ENCODE measurements at places on chromosomes 2 and 18.

- DNase-seq: no peak
These were observed 130.7 kb downstream of the SOCS6 start for GRCh38 chr18:70419526-70419925.

DNA sequence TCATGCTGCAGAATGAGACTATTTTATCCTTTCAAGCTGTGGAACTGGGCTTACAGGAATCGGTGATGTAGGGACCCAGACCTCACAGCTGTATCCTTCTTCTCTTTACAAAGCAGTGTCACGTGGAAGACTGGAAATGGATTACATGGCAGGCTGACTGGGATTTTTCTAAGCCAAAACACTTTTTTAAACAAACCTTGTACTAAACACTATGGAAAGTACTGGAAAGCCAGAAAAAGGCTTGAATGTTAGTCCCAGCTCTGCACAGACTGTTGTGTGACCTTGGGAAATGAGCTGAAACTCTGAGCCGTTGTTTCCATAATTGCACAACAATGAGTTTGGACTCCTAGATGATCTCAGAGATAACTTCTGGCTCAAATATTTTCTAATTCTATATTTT, 7.6 kb upstream of the ADAM23 start:
- no peak for DNase-seq

GRCh38 chr2:181778621-181779201, 98.4 kb upstream of the NEUROD1 start:
- DNase-seq: no peak

DNA sequence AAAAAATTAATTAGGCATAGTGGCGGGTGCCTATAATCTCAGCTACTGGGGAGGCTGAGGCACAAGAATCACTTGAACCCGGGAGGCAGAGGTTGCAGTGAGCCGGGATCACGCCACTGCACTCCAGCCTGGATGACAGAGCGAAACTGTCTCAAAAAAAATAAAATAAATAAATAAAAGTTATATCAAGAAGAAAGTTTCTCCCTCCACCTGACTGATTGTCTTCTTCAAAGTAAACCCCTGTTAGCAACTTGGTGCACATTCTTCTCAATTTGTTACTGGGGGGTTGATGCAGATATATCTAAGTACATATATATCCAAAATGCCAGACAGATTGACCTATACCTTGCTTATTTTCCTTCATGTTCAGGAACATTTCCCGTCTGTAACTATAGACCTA, 5.2 kb upstream of the MYCN start:
- no peak for DNase-seq

- no peak for DNase-seq
These were observed 72.6 kb downstream of the ANKRD44 start for GRCh38 chr2:197238043-197238365.

GRCh38 chr2:47058003-47058931, 96.8 kb downstream of the STPG4 start:
- DNase-seq: no peak

- DNase-seq: peak; percentile 56
These were observed 58.6 kb downstream of the GALNT14 start for GRCh38 chr2:31079665-31080064.

- DNase-seq: peak; percentile 25
These were observed 620 bp upstream of the SLC9A2 start for GRCh38 chr2:102618452-102619413.

DNA sequence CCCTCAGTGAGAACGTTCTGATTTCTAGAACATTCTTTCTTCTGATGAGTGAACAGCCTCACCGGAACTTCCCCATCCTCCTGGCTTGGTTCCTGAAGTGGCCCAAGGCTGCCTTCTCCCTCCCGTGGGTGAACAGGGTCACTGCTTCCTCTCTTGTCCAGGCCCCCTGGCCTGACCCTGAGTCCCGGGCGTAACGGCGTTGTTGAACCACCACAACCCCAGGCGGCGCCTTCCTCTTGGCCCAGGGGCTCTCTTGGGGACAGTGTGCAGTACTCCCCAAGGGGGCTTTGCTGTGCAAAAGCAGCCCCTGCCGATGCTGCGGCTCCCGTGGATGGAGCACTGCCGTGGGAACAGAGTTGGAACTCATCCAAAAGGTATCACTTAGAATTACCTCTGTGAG, 147.2 kb downstream of the TSN start:
- no peak for DNase-seq

DNA sequence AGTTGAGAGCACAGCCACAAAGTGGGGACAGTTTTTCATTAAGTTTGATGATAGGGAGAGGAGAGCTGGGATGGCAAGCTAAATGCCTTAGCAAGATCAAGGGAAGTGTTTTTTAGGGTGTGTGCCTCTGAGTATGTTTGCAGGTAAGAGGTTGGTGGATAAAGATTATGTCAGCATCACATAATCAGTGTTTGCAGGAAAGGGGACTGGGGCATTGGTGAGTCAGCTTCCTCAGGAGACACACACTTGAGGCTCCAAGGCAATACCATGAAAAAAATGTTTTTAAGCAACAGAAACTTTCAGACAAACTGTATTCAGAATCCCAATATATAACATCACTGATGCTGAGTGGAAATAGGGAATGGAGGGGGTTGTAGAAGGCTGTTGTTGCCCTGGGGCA, 25.4 kb upstream of the DTNB start:
- DNase-seq: no peak

GRCh38 chr2:102358496-102358895, 2.9 kb downstream of the IL18R1 start:
- no peak for DNase-seq

- DNase-seq: no peak
These were observed 79.4 kb upstream of the ARHGAP28 start for GRCh38 chr18:6650127-6650507.

DNA sequence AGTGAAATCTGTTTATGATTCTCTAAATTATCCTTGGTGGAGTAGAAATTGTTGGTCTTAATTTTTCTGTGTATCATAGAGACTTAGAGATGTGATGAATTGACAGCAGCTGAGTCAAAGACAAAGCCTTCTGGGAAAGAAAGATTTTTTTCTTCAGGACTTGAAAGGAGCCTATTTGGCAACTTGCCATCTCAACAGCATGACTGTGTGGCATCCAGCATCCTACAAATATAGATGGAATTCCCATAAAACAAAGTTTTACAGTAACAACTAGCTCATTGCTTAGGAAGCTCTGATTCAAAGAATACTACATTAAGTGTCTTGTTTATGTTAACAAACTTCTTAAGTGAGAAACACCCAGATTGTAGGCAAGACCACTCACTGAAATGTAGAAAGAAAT, 79.2 kb upstream of the SETBP1 start:
- DNase-seq: no peak

DNA sequence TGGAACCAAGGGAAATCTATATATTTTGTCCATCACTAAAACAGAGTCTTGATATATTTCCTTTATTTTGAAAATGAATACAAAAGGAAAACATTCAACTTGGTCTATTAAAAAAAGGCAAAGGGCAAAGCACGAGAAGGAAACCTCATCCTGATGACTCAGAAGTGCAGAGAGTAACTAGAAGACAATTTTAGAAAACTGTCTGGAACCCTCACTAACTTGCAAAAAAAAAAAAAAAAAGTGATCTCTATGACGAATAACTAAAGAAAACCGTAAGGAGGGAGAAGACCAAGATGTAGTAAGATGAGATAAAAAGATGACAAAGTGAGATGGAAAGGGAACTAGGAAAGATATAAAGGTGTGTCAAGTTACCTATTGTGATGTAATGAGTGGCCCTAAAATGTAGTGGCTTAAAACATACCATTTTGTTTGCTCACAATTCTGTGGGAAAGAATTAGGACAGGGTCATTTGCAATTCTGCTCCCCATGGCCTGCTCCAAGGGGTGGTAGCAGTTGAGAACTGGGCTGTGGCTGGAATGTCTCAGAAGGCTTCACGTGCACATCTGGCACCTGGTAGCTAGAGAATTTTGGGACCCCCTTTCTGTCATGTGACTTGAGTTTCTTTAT, 303.0 kb downstream of the DYSF start:
- no peak for DNase-seq

DNA sequence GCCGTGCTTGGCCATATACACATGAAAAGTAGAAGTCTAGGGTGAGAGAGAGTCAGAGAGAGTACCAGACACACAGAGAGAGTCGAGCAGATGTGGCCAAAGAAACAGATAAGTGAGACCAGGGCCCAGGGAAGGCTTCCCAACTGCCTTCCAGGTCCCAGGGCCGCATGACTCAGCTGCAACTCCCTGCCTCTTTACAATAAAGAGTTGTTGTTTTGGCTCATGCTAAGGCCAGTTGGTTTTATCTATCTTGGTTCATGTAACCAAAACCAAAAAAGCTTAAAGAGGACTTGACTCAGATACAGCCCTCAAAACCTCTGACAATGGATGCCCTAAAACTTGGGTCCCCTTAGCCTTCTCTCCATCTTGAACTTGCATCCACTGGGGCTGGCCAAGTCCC, 36.9 kb downstream of the REEP1 start:
- no peak for DNase-seq

GRCh38 chr2:155250800-155251199, 552.3 kb downstream of the KCNJ3 start:
- DNase-seq: no peak

DNA sequence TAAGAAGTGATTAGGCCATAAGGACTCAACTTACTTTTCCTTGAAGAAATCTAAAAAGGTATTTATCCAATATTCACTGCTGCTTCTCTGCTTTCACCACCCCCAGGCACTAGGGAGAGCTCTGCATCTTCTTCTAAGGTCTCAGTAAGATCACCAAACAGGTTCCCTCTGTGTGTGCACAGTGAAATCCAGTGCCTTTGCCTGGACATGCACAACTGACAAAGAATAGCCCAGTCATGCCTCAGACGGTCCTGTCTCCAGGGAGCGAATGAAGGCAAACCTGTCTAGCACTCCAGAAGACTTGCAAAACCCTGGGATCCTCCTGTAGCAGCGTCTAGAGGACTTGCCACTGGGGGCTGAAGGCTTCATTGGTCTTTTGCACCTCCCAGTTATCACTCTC, 344.5 kb upstream of the LRATD1 start:
- DNase-seq: no peak

GRCh38 chr18:63098018-63098981, 221.3 kb downstream of the BCL2 start:
- DNase-seq: no peak

- DNase-seq: no peak
These were observed 11.6 kb downstream of the FHL2 start for GRCh38 chr2:105387225-105387624.

DNA sequence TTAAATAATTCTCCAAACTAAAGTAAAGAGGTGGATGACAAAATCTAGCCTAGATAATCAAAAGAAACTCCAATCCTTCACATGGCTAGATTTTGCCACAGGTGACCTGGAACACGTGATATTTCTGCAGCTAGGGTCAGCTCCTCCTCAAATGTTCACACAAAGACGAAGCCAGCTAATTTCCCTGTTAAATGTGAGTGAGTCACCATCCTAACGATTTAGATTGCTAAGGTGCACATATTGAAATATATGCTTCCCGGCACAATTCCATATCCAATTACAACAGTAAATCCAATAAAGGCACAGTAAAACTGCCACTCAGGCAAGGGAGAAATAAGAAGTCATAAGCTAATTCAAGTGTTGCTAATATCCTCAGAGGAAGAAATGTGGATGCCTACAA, 28.7 kb downstream of the IKZF2 start:
- no peak for DNase-seq

DNA sequence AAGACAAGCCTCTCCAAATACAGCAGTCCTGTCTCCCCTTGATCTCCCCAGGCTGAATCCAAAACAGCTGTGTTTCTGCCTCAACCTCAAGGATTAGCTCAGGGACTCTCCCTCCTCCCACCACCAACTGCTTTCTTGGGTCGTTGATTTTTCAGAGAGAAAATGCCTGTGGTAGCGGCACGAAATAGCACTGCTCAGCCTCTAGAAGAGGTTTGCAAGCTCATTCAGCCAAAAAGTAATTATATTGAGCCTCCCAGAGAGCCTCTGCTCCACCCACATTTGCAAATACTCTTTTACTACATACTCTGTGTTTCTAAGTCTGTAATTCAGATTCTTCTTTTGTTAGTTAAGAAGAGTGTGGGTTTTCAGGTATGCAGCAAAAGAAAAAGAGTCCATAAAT, 396.4 kb upstream of the TNP1 start:
- peak; percentile 15 for DNase-seq

DNA sequence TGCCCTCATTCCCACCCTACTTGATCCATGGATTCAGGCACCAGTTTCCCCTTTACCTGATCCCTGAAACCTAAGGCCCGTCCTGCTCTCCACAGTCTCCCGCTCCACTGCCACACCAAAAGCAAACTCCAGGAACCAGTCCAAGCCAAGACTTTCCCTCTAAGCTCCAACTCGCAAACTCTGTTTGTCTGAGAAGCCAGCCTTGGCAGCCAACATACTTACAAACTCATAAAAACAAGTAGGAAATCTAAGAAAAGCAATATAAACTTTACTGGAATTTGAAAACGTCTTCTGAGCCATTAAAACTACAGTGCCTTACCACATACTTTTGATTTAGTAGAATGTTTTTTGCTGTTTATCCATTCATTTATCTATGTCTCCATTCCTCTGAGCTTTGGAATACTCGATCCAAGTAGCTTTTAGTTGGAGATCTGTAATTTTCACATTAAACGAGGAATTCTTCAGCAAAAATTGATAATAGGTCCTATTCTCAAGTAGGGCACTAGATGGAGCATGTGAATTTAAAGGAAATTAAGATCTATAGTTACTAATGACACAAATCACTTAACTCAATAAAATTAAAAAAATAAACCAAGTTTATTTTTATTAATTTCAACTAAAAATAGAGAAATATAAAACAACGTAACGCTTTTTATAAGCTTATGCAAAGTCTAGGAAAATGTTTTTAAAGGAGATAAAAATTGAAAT, 199.7 kb downstream of the MYO3B start:
- no peak for DNase-seq

DNA sequence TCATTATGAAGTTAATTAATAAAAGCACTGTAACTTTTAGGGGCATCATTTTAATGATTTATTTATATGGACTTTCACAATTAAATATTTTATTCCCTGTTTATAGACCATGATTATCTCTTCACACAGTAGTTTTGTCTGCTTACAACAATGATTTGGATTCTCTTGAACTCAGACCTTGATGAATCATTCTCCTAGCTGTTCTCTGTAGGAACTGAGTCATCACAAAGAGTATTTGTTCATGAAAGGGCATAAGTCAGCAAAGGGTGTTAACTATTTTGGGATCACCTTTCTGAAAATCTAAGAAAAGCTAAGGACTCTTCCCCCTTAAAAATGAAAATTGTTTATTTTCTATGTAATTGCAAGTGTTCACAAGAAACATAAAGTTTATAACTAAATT, 461.1 kb upstream of the UBE2E3 start:
- DNase-seq: no peak
